Body of pancreas (tissue), 4 donors: ENCODE measurements at places on chromosomes 12 and 14. TPM values are rescaled to one million over a fixed set of nuclear protein-coding genes. Genes with fewer than 3 reads are reported as not detected.

GRCh38 chr12:121255433-121255832, 41.1 kb downstream of the CAMKK2 start:
- DNase-seq = no peak
- H3K36me3 ChIP-seq = no peaks in the 10 kb centered on the region
- H3K4me3 ChIP-seq = no peak overlapping the region
- H3K27ac ChIP-seq = no peak overlapping the region

- H3K27me3 ChIP-seq = peaks cover 3% of the 10 kb centered on the region
- no peak overlapping the region for H3K4me3 ChIP-seq
- DNase-seq = no peak
- peaks cover 12% of the 10 kb centered on the region for H3K4me1 ChIP-seq
- H3K27ac ChIP-seq = no peak overlapping the region
Measured at GRCh38 chr14:101072531-101072930, 169.0 kb upstream of the RTL1 start.

DNA sequence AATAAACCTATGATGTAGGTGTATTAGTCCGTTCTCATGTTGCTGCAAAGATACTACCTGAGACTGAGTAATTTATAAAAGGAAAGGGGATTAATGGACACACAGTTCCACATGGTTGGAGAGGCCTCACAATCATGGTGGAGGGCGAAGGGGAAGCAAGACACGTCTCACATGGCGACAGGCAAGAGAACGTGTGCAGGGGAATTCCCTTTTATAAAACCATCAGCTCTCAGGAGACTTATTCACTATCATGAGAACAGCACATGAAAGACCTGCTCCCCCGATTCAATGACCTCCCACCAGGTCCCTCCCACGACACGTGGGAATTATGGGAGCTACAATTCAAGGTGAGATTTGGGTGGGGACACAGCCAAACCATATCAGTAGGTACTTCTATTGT, 58.7 kb upstream of the DICER1 start:
- H3K36me3 ChIP-seq = no peaks in the 10 kb centered on the region
- no peaks in the 10 kb centered on the region for H3K27me3 ChIP-seq
- H3K27ac ChIP-seq = no peak overlapping the region
- DNase-seq = no peak
- H3K4me1 ChIP-seq = peaks cover 30% of the 10 kb centered on the region

Gene SAMD15
- 0.52 TPM for total RNA-seq

Gene CRY1
- total RNA-seq = 12.5 TPM

GRCh38 chr14:58946431-58946830, 242.0 kb upstream of the DAAM1 start:
- H3K36me3 ChIP-seq = no peaks in the 10 kb centered on the region
- H3K4me1 ChIP-seq = peaks cover 7% of the 10 kb centered on the region
- no peaks in the 10 kb centered on the region for H3K27me3 ChIP-seq
- DNase-seq = no peak
- H3K4me3 ChIP-seq = no peak overlapping the region

DNA sequence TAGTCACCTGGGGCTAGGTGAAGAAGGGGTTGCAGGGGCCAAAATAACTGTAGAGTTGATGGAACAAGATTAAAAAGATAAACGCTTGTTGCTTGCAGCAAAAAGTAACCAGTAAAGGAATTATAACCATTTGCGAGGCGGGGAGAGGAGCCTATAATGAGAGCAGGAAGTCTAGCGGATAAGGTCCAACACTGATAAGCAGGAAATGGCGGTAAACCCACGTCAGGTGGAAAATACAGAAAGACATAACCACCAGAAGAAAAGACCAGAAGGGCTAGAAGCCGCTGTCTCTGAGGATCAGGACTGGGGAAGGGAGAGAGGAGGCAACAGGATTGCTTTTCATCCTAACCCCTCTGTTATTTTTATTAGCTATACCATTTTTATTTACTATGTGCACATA, 303.3 kb downstream of the DPF3 start:
- H3K27me3 ChIP-seq = no peaks in the 10 kb centered on the region
- H3K4me1 ChIP-seq = no peaks in the 10 kb centered on the region
- DNase-seq = no peak
- H3K36me3 ChIP-seq = no peaks in the 10 kb centered on the region
- H3K27ac ChIP-seq = no peak overlapping the region
- H3K4me3 ChIP-seq = no peak overlapping the region

DNA sequence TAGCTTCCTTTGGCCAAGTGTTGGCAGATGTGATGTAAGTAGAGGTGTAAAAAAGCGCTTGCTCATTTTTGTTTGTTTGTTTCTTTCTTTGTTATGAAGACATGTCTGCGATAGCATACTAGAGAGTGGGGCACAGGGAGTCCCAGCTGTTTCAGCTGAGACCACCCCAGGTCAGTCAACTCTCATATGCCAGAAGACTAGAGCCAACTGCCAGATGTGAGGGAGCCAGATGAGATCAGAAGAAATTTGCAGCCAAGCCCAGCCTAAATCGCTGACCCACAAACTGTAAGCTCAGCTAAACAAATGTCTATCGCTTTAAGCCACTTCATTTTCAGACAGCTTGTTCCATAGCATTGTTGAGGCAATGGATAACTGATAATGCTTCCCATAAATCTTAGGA, 397.1 kb downstream of the APAF1 start:
- H3K27me3 ChIP-seq = no peaks in the 10 kb centered on the region
- H3K4me1 ChIP-seq = no peaks in the 10 kb centered on the region
- no peaks in the 10 kb centered on the region for H3K36me3 ChIP-seq
- no peak overlapping the region for H3K27ac ChIP-seq
- no peak for DNase-seq

GRCh38 chr12:104671409-104672095, 214.8 kb downstream of the CHST11 start:
- no peaks in the 10 kb centered on the region for H3K27me3 ChIP-seq
- H3K4me3 ChIP-seq = no peak overlapping the region
- no peaks in the 10 kb centered on the region for H3K36me3 ChIP-seq
- DNase-seq = peak; percentile 82
- H3K4me1 ChIP-seq = peaks cover 60% of the 10 kb centered on the region

DNA sequence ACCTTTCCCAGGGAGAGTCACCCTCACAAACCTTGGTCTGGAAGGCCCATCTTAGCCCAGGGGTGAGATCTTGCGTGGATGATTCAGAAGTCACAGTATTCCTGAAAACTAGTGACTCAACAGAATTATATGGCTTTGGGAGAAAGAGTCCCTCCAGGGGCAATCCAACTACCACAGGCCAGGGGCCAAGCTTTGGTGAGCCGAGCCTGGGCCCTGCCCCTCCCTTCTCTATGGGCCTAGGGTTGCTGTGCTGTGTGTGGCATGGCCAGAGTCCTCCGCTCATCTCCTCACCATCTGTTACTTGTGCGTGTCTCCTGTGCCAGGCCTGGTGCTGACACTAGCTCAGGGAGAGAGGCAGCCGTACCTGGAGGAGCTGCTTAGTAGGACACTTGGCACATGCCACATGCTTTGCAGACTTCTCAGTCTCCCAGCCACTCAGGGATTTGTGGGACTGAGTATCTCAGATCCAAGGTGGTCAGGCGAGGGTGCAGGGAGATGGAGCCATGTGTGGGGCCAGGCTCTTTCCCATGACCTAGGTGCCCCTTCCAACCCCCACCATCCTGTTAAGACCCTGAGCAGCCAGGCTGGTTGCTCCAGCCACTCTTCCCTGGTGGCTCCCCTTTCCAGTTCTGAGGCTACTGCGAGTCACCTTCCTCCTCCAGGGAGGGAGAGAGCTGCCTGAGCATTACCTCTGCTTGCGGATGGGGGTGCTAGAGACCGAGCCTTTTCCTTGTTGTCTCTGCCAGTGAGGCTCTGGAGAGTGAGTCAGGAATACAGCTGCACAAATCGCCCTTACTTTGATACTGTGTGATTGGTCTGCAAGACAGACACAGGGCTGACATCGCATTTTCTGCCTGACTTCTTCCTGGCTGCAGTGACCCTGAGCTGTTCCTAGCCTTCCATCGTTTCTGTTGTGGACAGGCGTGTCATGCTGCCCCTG, 94.1 kb downstream of the SLC25A47 start:
- no peak overlapping the region for H3K4me3 ChIP-seq
- peaks cover 4% of the 10 kb centered on the region for H3K4me1 ChIP-seq
- H3K27ac ChIP-seq = peak overlapping the region; percentile 32
- H3K27me3 ChIP-seq = no peaks in the 10 kb centered on the region
- DNase-seq = peak; percentile 90

Gene GPHN
- total RNA-seq = 24.1 TPM

Gene PTHLH
- total RNA-seq = 0.78 TPM

DNA sequence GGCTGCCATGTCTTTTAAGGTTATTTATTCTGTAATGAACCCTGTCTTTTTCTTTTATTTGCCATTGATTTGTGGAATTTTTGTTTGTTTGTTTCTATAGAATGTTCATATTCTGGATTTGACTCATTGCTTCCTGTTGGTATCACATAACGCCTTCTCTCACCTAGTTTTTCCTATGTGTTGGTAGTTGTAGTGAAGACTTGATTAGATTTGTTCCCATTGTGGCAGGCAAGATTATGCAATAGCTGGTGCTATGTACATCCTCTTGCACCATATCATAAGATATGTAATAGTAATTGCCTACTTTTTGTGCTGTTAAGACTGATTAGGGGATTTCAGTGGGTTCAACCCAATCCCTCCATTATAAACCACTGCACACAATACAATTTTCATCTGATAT, 3.9 kb upstream of the KRT6B start:
- no peak for DNase-seq
- H3K4me3 ChIP-seq = no peak overlapping the region
- H3K4me1 ChIP-seq = no peaks in the 10 kb centered on the region
- H3K27ac ChIP-seq = no peak overlapping the region
- no peaks in the 10 kb centered on the region for H3K27me3 ChIP-seq

Gene LALBA
- total RNA-seq = not detected

GRCh38 chr12:11687528-11687927, 38.1 kb downstream of the ETV6 start:
- no peak for DNase-seq
- H3K4me3 ChIP-seq = no peak overlapping the region
- H3K36me3 ChIP-seq = no peaks in the 10 kb centered on the region
- H3K4me1 ChIP-seq = peaks cover 38% of the 10 kb centered on the region
- H3K27me3 ChIP-seq = no peaks in the 10 kb centered on the region
